ENCODE measurements at places on chromosomes 11 and 22.

DNA sequence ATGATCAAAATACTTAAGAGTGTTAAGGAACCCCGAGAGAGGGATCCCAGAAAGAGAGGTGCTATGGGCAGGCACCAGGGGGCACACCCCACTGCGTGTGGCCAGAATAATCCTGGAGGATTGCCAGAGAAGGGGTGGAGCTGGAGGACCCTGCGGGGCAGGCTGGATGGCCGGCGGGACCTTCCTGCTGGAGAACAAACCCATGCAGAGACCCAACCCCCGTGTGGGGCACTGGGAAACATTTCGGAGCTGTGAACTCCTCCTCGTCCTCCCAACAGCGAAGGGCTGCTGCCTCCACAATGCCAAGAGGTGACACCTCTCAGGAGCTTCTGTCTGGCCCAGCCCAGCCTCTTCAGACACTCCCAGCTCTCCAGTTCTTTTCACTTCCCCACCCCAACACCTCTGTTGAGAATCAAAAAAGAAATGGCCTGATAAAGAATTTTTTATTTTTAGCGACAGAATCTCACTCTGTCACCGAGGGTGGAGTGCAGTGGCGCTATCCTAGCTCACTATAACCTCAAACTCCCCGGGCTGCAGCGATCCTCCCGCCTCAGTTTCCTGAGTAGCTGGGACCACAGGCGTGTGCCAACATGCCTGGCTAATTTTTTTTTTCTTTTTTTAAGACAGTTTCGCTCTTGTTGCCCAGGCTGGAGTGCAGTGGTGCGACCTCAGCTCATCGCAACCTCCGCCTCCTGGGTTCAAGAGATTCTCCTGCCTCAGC is 25.6 kb downstream of the RHOD start:
- no peak for DNase-seq

DNA sequence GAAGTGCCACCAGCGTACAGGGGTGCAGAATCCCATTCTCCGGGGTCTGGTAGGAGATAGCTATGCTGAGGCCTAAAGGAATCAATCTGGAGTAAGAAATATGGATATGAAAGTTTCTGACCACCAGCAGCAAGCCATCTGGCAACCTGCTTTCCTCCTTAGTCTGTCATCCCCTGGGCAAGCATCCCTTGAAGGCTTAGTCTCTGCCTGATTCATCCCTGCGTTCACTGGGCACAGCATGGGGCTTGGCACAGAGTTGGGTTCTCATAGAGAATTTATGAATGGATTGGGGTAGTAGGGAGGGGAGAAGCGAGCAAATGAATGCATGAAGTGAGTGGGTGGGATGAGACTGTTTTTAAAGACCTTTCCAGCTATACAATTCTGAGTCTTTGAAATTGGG is 85.8 kb upstream of the NARS2 start:
- DNase-seq: no peak

GRCh38 chr22:37741312-37741795 is 44.5 kb downstream of the TRIOBP start:
- peak; percentile 98 for DNase-seq

- no peak for DNase-seq
Observed at GRCh38 chr11:31714840-31715239, 96.3 kb downstream of the PAX6 start.

- no peak for DNase-seq
Observed at GRCh38 chr11:46176421-46176820, 55.2 kb upstream of the PHF21A start.

DNA sequence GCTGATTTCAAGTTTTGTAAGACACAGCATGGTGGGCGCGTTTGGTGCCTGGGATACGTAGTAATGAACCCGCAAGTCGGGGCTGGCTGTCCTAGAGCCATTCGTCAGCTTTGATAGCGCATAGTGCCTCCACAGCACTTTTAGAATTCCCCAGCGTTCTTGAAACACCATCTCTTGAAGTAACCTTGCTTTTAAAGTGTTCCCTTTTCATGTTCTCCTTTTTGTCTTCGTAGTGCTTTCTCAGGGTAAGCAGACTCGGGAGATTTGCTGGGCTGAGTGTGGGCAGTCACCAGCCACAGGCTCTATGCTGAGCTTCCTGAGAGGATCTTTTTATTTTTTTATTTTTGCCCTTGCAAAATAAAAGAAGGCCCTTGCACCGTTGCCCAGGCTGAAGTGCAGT is 39.6 kb upstream of the CTTN start:
- no peak for DNase-seq

DNA sequence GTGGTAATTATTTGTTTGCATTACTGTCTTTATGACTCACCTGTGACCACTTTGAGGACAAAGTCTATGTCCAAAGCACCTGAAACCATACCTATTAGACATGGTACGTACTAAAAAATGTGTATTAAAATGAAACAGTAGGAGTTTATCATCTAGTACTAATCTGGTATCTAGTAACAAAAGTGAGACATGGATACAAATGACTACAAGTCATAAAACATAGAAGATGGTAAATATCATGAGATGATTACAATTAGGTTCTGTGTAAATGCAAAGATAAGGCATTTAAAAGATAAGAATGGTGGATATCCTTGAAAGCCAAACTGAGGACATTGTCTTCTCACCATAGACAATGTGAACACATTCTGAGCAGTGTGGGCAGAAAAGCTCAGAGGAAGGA is 113.5 kb upstream of the GUCY1A2 start:
- no peak for DNase-seq

- no peak for DNase-seq
Observed at GRCh38 chr11:58621586-58622262, 741 bp upstream of the CNTF start.

DNA sequence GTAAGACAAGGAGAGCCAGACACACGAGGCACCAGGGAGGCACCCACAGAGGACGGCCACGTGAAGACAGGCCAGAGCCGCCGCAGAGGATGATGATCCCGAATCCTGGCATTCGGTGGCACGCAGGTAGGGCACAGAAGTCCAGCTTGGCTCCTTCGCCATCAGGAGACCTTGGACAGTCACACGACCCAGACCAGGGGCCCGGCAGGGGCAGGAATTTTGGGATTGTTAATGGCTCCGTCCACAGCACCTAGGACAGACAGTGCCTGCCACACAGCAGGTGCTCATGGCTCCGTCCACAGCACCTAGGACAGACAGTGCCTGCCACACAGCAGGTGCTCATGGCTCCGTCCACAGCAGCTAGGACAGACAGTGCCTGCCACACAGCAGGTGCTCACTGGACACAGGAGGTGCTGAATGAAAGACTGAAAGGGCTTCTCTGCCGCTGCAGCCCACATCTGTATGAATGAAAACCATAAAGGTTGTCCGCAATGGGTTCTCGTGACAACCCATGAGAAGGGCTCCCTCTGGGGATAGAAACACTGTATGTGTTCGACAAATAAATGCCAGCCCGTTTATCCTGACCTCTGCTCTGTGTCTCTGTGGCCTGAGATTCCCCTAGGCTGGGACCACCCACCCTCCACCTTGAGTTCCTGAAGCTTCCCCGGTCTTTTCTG is 341.6 kb downstream of the CTTN start:
- DNase-seq: no peak

- DNase-seq: peak; percentile 96
Observed at GRCh38 chr11:67373648-67374570, 511 bp upstream of the CLCF1 start.

DNA sequence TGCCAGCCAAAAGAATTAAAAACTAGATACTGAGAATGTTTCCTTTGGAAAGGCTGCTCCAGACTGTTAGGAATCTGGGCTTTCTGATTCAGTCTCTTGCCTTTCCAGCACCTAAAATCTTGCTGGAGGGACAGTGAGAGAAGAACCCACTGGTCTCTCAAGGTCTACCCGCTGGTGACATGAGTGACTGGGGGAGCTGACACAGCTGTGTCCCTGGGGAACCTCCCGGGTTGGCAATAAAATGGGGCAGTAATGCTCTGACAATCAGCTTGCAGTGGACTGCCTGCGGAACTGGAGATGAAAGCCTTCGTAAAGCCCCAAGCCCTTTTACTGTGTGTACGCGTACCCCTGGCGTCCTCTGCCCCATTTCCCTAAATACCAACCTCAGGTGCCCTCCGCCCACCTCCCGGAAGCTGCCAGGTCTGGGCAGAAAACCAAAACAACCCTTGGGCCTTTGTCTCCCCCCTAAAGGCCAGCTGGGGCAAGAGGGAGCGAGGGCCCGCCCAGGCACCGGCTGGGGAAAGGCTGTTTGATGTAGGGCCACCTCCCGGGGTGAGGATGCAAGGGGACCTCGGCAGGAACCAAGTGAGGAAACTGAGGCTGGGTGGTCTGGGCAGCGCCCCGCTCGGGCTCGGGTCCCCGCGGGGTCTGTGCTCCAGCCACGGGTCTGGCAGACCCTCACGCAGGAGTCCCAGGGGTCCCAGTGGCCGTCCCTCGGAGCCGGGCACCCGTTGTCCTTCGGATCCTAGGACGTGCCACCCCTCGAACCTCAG is 741 bp downstream of the CARS1 start:
- DNase-seq: no peak

GRCh38 chr11:115462004-115462541 is 42.1 kb downstream of the CADM1 start:
- DNase-seq: no peak

GRCh38 chr11:84526250-84526649 is 1100.9 kb downstream of the DLG2 start:
- DNase-seq: no peak

GRCh38 chr11:134066943-134067885 is 1.7 kb upstream of the JAM3 start:
- DNase-seq: no peak
